Stimulated activated CD8-positive, alpha-beta memory T cell treated with anti-CD3 and anti-CD28 coated beads, Interleukin-4, amount 100 ng/mL, for 1 hour (primary cell): ENCODE measurements at places on chromosomes 7 and 10.

- no peak for DNase-seq
These were observed 488.0 kb downstream of the MDFIC start for GRCh38 chr7:115409682-115410433.

GRCh38 chr10:48574817-48575380 lies 30.0 kb downstream of the ARHGAP22 start:
- DNase-seq, result no peak

DNA sequence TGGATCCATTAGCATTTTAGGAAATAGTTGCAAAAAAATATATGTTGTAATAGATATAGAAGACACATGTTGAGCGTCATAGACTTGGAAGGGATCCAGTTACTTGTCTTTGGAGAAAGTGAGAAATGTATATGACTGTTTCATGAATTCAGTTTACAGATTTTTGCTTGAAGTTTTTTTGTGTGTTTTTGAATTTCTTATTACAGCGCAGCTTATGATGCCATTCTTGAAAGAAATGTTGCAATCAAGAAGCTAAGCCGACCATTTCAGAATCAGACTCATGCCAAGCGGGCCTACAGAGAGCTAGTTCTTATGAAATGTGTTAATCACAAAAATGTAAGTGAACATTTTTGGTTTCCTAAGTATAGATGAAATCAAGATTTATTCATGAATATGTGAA lies 98.2 kb downstream of the MAPK8 start:
- no peak for DNase-seq

DNA sequence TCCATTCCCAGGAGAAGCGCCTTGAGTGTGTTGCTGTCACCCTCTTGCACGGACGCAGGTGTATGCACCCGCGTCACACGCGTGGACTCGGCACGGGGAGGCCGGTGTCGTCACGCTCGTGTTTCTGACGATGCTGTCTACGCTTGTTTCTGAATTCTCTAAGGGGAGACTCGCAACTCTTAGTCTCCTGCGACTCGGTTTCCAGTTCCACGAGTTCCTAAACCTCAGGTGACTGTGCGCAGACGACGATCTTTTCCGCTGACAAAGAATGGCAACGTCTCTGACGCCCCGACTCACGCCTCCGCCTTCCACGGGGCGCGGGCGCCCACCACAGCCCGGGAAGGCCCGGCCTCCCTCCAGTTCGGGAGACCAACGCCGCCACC lies 579 bp downstream of the IDI1 start:
- DNase-seq, result no peak
